ENCODE measurements at places on chromosomes 6 and 20. TPM values are rescaled to one million over a fixed set of nuclear protein-coding genes. Genes with fewer than 3 reads are reported as not detected.

DNA sequence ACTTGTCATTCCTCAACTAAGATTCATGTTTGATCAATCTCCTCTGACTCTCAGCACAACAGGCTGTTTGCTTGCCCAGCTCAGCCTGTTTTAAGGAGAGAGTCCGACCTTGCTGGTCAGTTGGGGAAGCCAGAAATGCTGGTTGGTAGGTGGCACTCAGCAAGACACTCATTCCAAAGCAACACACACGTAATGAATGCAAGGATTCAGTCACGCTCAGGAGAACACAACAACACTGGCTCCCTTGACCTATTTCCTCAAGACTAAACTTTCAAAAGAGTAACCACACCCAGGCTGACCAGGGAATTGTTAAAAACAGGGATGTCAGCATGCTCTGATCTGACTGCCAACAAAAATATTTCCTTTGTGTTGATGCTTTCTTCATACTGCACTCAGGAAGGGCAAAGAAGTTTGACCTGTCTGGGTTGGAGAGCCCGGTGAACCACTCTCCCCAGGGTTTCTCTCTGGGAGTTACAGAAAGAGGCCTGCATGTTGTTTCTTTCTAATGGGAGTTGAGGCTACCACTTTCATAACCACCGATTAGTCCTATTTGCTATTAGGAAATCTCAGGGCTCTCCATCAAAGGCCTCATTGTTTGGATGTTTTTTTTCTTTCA lies 25.6 kb upstream of the PREP start:
- no peak for DNase-seq

DNA sequence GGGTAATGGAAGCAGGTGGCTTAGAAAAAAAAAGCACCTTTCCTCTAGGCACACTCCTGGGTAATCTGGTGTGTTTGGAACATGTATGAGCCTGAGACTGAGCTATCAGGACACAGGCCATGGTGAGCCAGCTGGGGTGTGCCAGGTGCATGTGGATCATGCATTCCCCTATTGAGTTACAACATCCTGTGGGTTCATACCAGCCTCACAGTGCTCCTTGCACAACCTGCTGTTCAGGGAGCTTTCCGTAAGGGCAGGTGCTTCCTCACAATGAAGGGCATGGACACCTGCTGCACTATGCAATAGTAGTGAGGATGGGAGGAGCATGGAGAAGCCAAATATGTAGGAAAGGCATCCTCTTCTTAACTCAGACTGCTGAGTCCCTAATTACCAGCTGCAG lies 197.2 kb upstream of the SUPT3H start:
- no peak for DNase-seq

DNA sequence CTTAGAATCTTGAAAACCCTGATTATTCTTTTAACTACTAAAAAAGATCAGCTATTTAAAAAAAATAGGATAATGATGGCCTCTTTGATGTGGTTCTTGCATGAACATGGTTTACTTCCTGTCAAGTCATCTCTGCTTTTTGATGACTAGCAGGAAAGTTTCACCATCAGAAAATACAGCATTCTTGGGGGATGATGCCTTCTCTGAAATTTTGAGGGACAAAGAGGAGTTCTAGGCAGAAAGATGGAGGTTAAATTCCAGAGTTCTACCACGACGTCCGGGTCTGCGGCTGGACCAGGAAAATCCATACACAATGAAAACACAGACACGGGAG lies 130.4 kb downstream of the OLIG3 start:
- DNase-seq: no peak

- DNase-seq: peak; percentile 31
These were observed 180.4 kb downstream of the DLL1 start for GRCh38 chr6:170110201-170111140.

- no peak for DNase-seq
These were observed 36.8 kb upstream of the CDKAL1 start for GRCh38 chr6:20497216-20498040.

Gene CGA
- not detected for total RNA-seq

Gene ADAM33
- not detected for total RNA-seq

DNA sequence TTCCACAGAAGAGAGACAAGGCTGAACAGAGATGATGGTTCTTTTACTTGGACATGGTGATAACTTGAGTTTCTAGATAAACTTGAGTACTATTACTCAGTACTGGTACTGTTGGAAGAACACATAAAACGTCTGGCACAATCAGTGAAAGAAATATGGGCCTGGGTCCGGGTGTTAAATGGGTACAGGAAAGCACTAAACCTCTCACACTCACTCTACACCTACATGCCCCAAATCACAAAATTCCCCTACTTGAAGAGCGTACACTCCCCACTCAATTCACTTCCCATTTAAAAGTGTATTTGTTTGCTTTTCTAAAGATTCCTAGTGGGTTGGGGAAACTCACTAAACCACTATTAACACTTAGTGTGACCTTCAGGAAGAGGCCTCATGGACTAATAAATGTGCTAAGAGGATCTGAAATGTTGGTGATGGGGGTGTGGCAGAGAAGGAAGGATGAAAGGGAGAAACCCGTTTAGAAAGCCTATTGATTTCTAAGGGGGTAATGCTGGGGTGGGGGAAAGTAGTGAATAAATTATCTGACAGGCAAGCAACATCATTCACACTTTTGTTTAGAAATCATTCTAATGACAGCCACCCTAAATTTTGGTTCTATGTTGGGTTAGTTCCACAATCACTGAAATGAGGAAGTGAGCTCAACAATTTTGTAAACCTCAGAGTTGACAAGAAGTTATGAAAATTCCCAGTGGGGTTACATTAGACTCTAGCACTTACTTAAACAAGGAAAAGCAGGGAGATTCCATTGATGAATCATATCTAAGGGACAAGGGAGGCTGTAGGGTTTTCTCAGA lies 222.6 kb upstream of the MARCKS start:
- no peak for DNase-seq

DNA sequence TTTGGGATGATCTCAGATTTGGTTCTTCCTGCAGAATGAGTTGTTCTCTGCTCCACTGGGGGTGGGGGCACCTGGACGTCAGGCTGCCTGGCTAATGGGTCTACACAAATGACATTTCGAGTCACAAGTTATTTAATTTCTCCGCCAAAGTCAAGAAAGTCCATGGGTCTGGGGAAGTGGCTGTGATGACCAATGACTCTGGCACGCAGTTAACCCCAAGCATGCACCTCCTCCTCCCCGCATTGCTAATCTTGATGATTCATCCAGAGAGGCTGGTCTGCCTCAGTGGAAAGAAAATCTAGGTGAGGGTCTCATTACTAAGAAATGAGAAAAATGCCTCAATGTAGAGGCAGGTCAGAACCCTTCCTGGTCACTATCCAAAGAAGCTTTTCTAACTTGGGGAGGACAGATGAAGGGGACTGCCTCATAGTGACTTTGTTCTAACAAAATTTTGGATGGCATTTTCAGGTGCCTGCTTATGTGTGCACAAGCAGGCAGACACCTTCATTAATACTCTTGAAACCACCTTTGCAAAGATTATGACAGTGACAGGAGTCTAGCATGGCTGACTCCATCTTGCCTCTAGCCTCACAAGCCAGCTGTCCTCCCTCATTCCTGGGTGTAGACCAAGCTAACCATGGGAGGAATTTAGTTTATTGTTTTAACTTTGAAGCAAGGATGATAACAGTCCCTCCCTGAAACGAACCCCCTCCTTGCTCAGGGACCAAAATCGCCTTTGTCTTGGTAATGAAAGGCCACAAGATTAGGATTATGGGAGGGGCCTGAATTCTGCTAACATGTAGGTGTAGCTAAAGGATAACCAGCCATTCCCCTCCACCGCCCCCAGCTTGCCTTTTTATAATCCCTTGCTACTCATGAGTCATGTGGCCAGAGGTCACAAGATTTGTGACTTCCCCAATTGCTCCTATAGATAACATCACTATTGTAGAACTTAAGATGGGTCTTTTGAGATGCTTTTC lies 98.6 kb upstream of the MRPS10 start:
- no peak for DNase-seq

DNA sequence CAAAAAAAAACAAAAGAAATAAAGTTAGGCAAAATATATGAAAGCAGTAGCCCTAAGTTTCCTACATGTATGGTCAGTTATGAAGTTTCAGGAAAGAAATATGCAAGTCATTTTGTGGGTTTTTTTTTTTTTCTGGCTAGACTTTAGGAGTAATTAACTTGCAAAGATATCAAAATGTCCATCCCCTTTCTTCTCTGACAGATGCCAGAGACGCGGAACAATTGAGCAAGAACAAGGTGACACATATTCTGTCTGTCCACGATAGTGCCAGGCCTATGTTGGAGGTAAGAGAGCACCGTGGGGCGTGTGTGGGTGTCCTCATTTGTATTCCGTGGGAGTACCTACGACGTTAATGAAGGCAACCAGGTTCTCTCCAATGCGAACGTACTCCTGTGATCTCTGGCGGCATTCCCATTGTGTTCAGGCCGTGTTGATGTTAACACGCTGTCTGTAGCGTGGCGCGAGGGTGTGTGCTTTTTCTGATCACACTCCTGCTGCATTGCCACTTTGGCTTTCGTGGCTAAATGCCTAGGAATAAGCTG lies 19.5 kb downstream of the DUSP22 start:
- DNase-seq: no peak

DNA sequence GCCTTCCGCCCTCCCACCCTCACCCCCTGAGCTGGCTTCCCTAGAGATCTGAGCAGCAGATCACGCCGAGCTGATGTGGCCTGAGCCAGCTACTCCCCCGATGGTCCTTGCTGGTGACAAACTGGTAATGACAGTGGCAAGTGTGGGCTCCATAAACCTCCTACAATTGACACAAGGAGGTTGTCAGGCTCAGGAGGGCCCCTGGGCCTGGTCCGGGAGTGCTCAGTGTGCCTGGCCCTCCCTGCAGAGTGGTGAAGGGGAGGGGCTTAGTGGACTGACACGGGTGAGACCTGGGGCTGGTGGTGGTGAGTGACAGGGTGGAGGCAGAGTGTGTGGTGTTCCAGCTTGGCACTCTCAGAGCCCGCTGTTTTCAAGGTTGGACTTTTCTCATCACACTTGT lies 22.6 kb upstream of the MPC1 start:
- DNase-seq: peak; percentile 38

GRCh38 chr20:61629602-61630390 lies 377.7 kb downstream of the CDH4 start:
- DNase-seq: no peak

GRCh38 chr6:112701201-112701600 lies 354.1 kb downstream of the RFPL4B start:
- DNase-seq: no peak

GRCh38 chr6:168196385-168196860 lies 117.4 kb upstream of the FRMD1 start:
- DNase-seq: no peak

Gene KIF25
- not detected for total RNA-seq

GRCh38 chr6:25017932-25018567 lies 82.3 kb upstream of the RIPOR2 start:
- DNase-seq: peak; percentile 87

DNA sequence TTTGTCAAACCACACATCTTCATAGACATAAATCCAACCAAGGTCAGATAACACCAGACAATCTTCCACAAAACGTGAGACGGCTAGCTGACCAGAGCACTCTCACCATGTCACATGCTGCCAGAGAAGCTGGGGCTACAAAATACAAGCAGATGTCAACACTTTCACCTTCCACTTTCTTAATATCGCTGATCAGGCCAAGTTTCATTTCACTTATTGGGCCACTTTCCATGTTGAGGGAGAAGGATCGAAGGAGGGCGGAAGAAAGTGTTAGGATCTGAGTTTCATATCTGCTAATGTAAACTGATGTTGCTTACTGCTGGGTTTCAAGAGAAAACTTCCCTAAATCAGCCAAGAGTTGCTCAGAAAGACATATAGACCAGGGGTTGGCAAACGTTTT lies 177.0 kb upstream of the PRDM1 start:
- DNase-seq: no peak

Gene CPXM1
- total RNA-seq: 0.68 TPM

- DNase-seq: peak; percentile 63
These were observed 11.4 kb downstream of the HECA start for GRCh38 chr6:139146317-139146726.

Gene CYB5R4
- total RNA-seq: 35.4 TPM

Gene KHDC1L
- total RNA-seq: 0.67 TPM

Gene TPD52L2
- 46.2 TPM for total RNA-seq

- DNase-seq: no peak
These were observed 100.3 kb downstream of the SMOC2 start for GRCh38 chr6:168541307-168541706.

DNA sequence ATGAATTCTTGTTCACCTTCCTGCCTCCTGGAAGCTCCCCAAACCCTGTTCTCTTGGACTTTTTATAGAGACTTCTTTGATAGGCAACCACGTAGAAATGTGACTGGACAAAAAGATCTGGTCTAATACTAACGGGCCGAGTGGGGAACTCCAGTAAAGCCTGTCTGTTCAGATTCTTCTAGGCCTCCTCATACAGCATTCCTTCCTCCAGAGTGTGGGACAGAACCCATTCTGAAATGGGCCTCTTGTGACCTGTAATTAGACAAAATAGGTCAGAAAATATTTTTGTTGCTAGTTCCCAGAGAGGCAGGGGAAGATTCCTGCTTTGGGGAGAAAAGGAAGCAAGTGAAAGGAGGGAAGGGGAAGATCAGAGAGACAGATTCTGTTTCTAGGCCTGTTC lies 374.3 kb downstream of the CDH26 start:
- DNase-seq: no peak

GRCh38 chr20:6489361-6490171 lies 277.9 kb upstream of the BMP2 start:
- no peak for DNase-seq

GRCh38 chr6:15408008-15408407 lies 162.1 kb downstream of the JARID2 start:
- no peak for DNase-seq

DNA sequence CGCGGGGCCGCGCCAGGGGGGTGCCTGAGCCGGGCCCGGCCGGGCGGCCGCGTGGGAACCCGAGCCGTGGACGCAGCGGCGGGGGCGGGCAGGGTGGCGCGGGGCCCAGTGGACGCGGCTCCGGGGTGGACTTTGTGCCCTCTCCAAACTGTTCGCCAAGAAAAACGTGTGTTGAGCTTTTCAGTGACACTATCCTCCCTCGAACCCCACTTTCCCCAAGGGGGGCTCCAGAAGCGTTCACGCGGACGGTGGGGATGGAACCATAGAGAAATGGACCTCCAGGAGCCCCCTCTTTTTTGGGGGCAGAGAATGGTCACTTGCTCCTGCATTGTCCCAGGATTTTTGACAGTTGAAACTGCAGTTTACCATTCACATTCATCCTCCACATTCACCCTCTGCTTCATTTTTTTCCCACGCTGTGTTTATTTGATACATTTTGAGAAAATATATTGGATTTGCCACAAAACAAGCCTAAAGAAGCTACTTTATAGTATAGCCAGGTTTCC lies 2.9 kb upstream of the HIVEP1 start:
- DNase-seq: no peak

- no peak for DNase-seq
These were observed 348.2 kb downstream of the TFAP2B start for GRCh38 chr6:51166914-51167313.

- DNase-seq: no peak
These were observed 12.4 kb upstream of the MAK start for GRCh38 chr6:10850728-10851127.

DNA sequence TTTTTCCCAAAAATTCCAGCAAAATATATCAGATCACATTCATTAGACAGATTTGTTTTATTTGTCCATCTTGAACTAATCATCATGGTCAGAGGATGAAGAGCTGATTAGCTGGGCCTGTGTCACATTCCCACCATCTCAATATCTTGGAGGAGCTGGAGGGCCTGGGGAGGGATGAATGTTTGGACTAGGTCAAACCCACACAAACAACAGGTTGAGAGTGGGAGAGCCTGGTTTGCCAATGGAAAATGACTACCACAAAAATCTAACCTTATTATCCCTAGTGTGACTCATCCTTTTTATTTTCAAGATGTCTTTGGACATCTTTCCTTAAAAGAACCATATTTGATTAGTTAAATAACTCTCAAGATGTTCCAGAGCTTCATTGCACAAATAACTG lies 242.4 kb downstream of the OGFRL1 start:
- no peak for DNase-seq

- no peak for DNase-seq
These were observed 576.4 kb downstream of the LMBRD1 start for GRCh38 chr6:69220375-69220774.
